Esophagus squamous epithelium (tissue), 5 donors: ENCODE measurements at places on chromosomes 12 and 14.

DNA sequence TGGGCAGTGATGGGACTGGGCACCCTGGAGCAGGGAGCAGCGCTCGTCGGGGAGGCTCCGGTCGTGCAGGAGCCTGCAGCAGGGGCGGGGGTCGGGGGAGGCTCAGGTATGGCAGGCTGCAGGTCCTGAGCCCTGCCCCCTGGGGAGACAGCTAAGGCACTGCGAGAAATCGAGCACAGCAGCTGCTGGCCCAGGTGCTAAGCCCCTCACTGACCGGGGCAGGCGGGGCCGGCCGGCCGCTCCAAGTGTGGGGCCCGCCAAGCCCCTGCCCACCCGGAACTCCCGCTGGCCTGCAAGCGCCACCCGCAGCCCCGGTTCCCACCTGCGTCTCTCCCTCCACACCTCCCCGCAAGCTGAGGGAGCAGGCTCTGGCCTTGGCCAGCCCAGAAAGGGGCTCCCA lies 326.8 kb upstream of the TMTC1 start:
- DNase-seq = no peak

GRCh38 chr12:75981247-75982168 lies 50.1 kb downstream of the PHLDA1 start:
- no peak for DNase-seq

- DNase-seq = no peak
Measured at GRCh38 chr12:110829308-110829707, 17.5 kb upstream of the CCDC63 start.

DNA sequence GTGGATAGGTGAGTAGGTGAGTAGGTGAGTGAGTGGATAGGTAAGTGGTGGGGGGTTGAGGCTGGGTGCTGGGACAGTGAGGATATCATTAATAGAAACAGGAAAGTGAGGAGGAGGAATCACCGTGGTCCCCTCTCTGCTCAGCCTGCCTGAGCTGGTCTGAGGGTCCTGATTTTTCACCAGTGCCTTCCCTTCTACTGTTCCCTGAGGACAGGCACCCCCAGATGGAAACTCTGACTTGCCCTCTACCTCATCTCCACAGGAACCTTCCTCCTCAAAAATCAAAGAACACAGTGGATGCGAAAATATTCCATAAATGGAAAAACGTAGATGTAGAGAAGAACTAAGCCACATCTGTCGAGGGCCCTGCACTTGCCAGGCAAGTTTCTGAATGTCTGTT lies 1.9 kb downstream of the GPR68 start:
- DNase-seq = no peak

DNA sequence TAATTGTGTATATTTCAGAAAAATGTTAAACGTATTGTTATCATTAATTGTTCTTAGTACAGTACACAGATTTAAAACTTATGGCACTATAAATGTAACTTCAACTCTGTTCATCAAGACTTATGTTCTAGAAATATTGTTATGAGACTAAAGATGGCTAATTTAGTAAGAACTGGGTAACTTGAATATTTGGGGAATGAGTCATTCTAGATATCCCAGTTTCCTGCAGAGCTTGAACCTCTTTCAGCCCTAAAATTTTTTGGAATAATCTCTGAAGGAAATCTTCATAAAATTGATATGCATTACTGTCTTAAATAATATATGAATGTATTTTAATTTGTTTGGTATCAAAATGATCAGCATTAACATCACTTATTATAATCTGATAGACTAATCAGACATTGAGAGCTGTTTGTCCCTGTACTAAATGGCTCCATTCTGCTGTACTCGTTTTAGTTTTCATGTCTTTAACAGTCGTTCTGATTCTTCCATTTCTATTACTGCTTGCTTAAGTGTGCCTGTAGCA lies 87.1 kb downstream of the VEZT start:
- DNase-seq = no peak

GRCh38 chr12:75990189-75990912 lies 41.2 kb downstream of the PHLDA1 start:
- DNase-seq = no peak

DNA sequence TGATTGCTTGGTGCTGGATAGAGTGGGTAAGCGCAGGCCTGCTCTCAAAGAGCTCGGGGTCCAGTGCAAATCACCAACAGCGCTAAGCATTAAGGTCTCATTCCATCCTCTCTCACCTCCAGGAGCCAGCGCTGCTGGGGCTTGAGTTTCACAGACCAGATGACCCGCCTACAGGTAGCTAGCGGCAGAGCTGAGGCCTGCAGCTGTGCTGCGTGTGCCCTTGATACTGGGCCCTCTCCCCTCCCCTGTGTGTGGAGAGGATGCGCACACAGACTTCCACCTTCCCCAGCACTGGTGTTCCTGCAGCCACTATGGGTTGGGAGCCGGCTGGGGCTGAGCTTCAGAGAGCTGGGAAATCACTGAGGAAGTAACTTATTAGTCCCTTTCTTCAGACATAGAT lies 149.9 kb downstream of the CALM1 start:
- DNase-seq = no peak

GRCh38 chr12:39176356-39176755 lies 266.6 kb downstream of the KIF21A start:
- no peak for DNase-seq

DNA sequence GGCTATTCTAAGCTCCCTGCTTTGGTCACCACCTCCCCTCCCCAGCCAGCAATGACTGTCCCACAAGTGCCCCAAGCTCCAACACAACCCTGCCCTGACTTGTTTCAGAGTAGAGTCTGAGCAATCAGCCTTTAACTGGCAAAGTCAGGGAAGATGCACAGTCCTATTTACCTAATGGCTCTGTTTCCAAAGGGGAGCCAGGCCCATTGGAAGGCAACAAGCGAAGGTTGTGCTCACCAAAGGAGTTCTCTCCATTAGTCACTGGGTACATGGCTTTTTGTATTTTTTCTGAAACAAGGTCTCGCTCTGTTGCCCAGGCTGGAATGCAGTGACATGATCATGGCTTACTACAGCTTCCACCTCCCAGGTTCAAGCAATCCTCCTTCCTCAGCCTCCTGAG lies 267.1 kb upstream of the CRY1 start:
- DNase-seq = no peak

GRCh38 chr12:45669093-45669492 lies 60.4 kb upstream of the ARID2 start:
- DNase-seq = no peak

GRCh38 chr14:89833120-89833532 lies 121.4 kb downstream of the EFCAB11 start:
- no peak for DNase-seq

DNA sequence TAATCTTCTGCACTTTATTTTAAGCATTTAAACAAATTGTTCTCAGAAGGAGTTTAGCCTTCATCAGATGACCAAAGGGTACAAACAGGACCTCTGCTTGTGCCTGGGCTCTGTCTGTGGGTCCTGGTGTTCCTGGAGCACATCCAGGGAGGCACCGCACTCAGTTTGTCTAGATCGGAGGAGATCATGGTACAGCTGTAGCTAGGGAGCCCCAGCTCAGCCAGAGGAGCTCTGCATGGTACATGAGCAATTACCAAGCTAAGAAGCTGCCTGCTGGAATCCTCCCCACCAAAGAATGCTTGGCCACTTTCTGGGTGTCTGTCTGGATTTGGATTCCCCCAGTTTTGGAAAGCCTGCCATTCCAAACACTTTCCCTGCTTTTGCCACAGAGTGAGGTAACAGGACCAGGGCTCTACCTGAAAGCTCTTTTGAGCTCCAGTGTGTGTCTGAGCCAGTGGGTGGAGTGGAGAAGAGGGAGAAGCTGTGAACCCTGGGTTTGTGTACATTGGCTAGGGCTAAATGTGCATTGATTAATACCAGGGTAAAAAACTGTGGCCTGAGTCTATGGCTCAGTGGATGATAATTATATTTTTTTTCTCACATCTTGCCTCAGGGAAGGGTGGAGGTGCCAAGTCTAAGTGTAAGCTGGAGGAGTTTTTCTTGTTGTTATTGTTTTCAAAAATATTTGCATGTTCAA lies 163.7 kb upstream of the IGF1 start:
- no peak for DNase-seq

DNA sequence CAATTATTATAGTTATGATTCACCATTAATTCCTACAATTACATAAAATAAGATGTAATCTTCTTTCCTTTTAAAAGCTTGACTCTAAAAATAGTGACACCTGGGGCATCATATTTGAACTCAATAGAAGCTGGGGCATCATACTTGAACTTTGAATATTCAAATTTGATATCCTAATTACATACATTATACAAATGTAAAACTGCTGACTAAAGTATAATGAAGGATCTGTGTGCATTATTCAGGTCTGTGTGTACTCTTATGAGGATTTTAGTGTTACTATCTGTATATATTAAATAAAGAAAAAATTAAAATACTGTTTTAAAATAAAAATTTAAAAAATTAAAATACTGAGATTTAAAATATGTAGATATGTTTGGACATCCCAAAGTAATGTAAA lies 696.9 kb upstream of the FBXO33 start:
- no peak for DNase-seq

DNA sequence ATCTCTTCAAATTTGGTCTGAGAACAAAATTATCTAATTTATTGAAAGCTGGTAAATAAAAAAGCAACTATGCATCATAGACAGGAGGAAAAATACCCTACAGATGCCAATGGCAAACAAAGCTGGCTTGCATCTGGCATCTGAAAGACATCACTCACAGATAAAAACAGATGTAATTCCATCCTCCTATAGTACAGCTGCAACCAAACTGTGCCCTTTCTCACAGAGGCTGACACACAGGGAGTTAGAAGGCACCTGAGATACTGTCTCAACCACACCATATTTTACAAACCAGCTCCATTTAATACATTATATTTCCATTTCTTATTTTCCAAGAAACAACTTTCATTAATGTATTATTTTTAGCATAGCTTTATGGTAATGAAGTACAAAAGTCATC lies 39.4 kb downstream of the DUSP16 start:
- DNase-seq = no peak

- no peak for DNase-seq
Measured at GRCh38 chr14:93276031-93276716, 56.7 kb downstream of the BTBD7 start.

- no peak for DNase-seq
Measured at GRCh38 chr12:114335607-114336006, 70.3 kb downstream of the TBX5 start.

- DNase-seq = no peak
Measured at GRCh38 chr12:69464428-69464827, 5.8 kb upstream of the FRS2 start.

GRCh38 chr12:64889434-64890216 lies 65.2 kb downstream of the TBC1D30 start:
- no peak for DNase-seq

GRCh38 chr12:54390176-54390667 lies 5.7 kb upstream of the ZNF385A start:
- no peak for DNase-seq

DNA sequence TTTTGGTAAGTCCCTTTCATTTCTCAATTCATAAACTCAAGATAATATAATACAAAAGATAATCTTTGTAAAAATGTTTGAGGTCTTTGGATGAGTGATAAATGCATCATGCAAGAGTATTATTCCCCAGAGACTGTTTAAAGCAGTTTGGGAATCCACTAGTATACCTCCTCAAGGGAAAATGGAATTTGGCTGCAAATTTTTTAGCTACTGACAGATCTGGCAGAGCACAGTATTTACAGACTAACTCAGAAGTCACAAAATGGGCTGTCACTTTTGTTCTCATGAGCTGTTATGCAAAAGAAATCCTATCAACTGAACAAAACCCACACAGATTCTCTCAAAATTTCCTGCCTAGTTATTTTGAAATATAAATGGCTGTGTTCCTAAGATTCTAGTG lies 9.9 kb downstream of the SPIC start:
- DNase-seq = no peak

DNA sequence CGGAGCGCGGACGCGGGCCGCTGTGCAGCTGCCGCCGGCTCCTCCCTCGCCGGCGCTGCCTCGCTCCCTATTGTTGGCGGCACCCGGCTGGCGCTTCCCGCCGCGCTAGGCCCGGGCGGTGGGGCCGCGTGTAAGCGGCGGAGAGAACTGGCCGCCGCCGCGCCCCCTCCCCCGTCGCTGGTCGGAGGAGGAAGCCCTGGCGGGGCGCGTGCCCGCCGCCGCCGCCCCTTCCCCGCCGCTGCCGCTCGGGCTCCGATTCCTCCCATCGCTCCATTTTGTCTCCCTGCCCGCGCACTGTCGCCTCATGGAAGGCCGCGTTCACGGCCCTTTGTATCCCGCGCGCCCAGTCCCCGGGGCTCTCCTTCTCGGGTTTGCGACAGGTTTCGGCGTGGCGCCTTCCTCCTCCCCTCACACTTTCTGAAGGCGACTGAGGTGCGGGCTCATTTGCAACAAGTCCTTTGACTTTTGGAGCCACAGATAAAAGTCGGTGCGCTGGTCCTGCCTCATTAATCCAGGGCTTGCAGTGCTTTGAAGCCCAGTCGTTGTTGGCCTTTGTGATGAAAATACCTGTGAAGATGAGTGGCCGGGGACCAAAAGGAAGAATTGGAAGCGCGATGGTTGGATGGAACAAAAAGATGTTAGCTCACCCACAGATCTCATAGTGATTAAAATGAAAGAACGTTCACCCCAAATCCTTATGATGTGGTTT lies 707 bp downstream of the CPSF6 start:
- DNase-seq = no peak

GRCh38 chr12:2289525-2289924 lies 236.7 kb downstream of the CACNA1C start:
- no peak for DNase-seq

DNA sequence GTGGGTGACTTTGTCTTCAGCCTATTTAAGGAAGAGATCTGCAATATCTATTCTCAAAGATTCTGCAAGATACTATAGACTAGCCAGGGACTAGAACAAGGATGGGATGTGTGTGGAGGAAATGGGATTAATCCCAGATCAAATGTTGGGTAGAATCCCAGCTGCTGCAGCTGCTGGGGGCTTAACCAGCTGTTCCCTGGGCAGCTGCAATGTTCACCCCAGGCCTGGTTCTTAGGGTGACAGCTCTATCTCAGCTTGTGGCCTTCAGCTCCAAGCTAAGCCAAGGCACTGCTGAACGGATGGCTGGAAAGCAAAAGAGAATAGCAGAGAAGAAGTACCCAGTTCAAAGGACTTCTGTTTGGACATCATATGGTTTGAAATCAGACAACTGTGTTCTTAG lies 10.0 kb upstream of the RHEBL1 start:
- no peak for DNase-seq

GRCh38 chr12:46553266-46553665 lies 180.7 kb upstream of the SLC38A2 start:
- DNase-seq = no peak

DNA sequence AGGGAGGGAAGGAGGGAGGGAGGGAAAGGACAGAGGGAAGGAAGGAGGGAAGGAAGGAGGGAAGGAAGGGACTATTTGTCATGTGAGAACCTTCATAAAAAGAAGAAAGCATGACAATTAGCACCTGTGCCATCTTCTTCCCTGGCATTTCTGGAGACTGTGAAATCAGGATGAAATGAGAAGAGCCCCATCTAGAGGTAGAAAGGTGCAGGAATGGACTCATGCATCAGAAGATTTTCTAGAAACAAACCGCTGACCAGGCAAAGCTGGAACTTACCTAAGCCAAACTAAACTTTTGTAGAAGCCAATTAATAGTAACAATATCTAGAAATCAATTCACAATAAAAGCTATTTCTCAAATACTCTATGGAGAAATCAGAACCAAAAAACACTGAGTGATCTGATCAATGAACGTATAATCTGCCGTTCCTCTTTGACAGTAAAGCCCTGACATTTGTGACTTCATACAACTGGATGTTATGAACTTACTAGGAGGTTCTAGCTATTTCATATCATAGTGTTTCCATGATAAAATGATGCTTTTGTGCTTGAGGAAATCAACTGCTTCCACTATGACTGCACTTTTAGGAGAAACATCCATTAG lies 24.4 kb upstream of the CRACR2A start:
- no peak for DNase-seq

GRCh38 chr12:131120831-131121271 lies 167.1 kb downstream of the ADGRD1 start:
- no peak for DNase-seq

- no peak for DNase-seq
Measured at GRCh38 chr14:34794217-34794616, 79.8 kb upstream of the CFL2 start.
